GM06990 (cell line): ENCODE measurements at places on chromosomes 5 and 9.

DNA sequence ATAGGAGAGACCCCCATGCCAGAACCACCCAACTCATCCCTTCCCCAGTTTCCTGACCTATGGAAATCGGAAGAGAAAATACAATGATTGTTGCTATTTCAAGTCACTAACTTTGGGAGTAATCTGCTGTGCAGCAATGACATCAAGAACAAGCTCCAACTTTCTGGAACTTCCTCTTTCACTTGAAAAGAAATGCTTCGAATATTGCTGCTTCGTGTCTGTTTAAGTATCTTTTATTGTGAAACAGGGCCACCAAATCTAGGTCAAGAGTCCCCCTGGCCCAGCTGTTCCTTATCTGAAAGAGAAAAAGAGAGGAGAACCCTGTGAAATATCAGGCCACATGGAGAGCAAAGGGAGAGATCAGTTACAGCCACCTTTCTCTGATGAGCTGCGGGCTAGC lies 59.4 kb upstream of the DNAH5 start:
- DNase-seq = no peak

DNA sequence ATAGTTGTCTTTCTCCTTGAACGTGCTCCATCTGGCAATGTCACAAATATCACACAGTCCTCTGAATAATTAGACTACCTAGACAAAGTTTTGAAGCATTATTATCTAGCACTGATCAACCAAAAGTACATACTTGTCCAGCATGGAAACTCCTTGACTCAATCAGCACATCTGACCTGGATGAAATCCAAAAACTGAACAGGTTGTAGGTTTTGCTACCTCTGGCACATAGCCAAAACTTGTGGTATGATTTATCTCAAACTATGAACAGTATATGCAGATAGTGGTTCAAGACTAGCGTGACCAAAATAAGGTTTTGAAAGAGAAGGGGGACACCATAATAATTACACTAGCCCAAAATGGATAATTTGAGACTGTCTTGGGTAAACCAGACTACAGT lies 158.1 kb downstream of the ARRDC3 start:
- DNase-seq = no peak

- no peak for DNase-seq
Measured at GRCh38 chr5:107058803-107059202, 611.9 kb downstream of the EFNA5 start.

DNA sequence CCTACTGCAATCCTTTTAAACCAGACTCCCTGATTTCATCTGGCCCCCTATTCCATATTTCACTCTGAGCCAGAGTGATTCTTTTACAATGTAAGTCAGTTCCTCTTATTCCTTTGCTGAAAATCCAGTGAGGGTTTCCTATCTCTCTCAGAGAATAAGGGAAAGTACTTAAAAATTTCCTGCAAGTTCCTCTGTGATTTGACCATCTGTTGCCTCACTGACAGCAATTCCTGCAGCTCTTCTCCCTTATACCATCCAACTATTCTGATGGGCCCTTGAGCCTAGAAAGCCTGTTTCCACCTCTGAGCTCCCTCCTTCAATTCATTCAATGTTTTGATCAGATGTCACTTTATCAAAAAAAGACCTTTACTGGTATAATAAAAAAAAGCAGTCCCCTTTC lies 317.1 kb upstream of the CCNH start:
- DNase-seq = no peak

DNA sequence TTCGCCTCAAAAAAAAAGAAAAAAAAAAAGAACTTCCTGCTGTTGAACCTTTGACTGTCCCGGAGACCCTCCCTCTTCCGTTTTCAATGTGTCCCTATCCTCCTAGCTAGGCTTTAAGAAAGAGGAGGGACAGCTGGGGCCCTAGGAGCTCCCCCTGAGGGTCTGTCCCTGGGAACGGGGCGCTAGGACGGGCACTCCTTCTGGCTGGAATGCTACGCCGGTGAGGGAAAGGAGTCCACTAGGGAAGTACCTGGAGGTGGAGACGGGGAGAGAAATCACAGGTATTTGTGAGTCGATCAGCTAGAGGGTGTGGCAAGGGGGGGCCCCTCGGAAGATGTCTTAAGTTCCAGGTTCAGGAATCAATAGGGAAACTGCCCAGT lies 4.6 kb downstream of the SIT1 start:
- peak; percentile 37 for DNase-seq

GRCh38 chr5:179343021-179343718 lies 2.1 kb downstream of the ADAMTS2 start:
- DNase-seq = no peak

DNA sequence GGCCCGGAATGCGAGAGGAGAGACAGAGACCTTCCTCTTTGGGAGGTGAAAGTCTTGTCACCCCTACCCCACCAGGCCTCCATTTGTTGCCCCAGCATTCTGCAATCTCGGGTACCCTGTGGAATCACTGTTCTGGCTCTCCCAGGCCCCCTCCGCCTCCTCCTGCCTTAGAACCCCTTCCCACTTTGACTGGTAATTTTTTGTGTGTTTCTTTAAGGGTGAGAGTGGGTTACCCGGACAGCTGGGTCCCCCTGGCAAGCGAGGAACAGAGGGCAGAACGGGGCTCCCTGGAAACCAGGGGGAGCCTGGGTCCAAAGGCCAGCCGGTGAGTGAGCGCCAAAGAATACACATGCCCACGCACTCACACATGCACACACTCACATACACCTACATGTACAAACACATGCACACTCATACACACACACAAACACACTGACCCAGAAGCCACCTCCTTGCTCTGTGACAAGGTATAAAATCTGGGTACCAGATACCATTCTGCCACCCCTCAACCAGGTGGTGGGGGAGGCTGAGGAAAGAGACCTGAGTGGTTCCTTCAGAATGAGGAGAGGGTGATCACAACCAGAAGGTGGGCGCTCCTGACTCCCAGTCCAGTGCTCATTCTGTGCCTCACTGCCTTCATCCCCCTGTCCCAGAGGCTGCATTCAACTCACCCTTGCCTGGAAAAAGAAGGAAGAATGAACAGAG lies 30.9 kb upstream of the ORM1 start:
- DNase-seq = no peak

- DNase-seq = no peak
Measured at GRCh38 chr5:56574778-56575177, 240.6 kb upstream of the MAP3K1 start.

GRCh38 chr9:123394291-123395235 lies 38.6 kb downstream of the CRB2 start:
- DNase-seq = no peak

- DNase-seq = no peak
Measured at GRCh38 chr9:93461821-93462220, 8.4 kb upstream of the FAM120AOS start.
